ENCODE measurements at places on chromosomes 1 and 21. TPM values are rescaled to one million over a fixed set of nuclear protein-coding genes. Genes with fewer than 3 reads are reported as not detected.

The CNIH3 gene
- 0.83 TPM for total RNA-seq

DNA sequence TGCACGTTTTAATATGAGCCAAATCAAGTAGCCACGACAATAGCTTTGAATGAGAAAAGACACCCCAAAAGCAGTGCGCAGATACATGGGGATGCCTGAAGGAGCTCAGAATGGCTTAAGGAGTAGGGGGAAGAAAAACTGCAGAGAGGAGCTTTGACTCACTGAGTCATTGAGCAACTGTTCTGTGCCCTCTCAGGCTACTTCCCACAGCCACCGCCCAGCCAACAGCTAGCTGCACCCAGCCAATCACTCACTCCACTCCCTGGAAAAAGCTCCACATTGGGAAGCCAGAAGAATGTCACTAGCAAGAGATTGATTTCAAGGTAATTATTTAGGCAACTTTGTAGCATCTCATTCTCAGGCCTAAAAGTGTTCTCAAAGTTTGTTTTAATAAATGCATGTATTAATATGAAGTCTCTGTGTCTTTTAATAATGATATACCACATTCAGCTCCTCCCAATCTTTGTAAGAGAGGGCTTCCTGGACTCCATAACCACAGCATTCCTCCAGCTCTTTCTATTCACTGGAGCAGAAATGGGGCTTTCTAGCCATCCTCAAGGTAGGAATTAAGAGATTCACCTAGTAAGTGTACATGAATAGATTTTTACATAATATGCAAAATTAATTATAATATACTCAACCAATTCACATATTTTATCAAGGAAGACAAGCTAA lies 16.8 kb downstream of the DUSP10 start:
- DNase-seq: peak; percentile 68

GRCh38 chr1:221276896-221277409 lies 397.7 kb downstream of the HLX start:
- no peak for DNase-seq

- no peak for DNase-seq
Observed at GRCh38 chr1:62722796-62723195, 34.6 kb upstream of the DOCK7 start.

- DNase-seq: peak; percentile 52
Observed at GRCh38 chr1:68327414-68327813, 95.1 kb upstream of the WLS start.

GRCh38 chr1:216119600-216119999 lies 303.6 kb downstream of the USH2A start:
- DNase-seq: peak; percentile 12

GRCh38 chr1:155759966-155760630 lies 71.2 kb downstream of the DAP3 start:
- DNase-seq: peak; percentile 72

GRCh38 chr1:107900090-107900945 lies 64.7 kb downstream of the VAV3 start:
- no peak for DNase-seq

GRCh38 chr1:207017615-207018559 lies 14.7 kb downstream of the C1orf116 start:
- DNase-seq: peak; percentile 78

Data from mammary epithelial cell (primary cell).